T-helper 1 cell (primary cell): ENCODE measurements at places on chromosomes 7 and 10.

DNA sequence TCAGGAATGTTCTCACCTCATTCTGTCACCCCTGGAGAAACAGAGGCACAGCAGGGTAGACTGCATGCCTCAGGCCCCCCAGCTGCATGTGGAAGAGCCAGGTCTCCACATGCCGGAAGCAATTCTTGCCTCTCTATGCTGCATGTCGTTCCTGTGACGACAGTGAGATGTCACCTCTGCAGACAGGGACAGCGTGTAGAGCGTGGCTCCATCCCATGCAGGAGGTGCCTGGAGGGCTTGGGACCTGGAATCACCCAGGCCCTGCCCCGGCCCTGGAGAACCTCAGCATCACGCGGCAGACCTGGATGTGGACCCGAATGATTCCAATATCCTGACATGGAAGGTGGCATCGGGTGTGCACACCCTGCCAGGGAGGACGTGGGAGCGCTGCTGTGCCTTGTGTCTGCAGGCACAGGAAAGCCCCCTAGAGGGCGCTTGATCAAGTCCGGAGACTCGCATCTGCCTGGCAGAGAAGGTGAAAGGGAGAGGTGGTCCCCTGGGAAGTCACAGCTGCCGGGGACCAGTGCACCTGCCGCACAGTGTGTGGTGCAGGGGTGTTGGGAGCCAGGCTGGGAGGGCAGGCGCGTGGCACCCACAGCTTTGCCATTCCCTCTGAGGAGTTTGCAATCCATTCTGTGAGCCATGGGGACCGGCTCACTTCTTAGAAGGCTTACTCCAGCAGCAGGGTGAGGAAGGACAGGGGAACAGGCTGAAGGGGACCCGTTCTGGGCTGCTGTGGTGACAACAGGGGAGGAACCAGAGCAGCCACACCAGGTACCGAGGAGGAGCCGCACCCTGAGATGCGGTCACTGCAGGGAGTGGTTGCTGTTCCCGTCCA, 45.3 kb upstream of the EN2 start:
- no peak for DNase-seq

GRCh38 chr7:29487424-29487823, 76.2 kb upstream of the PRR15 start:
- DNase-seq: no peak

GRCh38 chr10:114057855-114058254, 14.2 kb downstream of the ADRB1 start:
- no peak for DNase-seq

GRCh38 chr10:7123774-7124173, 287.1 kb downstream of the SFMBT2 start:
- DNase-seq: no peak

DNA sequence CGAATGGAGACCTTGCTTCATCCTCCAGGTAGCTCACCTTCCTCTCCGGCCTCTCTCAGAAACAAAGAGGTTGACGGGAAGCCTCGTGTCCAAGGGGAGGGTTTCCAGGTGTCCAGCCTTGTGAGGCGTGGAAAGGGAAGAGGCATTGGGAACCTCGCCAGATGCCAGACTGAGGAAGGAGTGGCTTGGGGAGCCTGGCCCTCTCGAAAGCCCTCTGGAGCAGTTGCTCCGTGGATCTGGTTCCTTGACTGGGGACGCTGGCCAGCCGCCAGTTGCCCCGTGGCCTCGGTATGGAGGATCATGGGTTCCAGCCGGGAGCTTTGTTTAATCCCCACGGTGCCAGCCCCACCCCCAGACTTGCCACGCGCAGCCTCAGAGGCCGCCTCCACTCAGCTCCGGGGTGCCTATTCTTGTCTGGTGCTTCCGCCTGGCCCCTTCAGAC, 30.3 kb upstream of the SUN1 start:
- DNase-seq: no peak

GRCh38 chr10:34213193-34213804, 601.8 kb downstream of the PARD3 start:
- no peak for DNase-seq

GRCh38 chr7:140883378-140883777, 41.4 kb downstream of the BRAF start:
- no peak for DNase-seq

DNA sequence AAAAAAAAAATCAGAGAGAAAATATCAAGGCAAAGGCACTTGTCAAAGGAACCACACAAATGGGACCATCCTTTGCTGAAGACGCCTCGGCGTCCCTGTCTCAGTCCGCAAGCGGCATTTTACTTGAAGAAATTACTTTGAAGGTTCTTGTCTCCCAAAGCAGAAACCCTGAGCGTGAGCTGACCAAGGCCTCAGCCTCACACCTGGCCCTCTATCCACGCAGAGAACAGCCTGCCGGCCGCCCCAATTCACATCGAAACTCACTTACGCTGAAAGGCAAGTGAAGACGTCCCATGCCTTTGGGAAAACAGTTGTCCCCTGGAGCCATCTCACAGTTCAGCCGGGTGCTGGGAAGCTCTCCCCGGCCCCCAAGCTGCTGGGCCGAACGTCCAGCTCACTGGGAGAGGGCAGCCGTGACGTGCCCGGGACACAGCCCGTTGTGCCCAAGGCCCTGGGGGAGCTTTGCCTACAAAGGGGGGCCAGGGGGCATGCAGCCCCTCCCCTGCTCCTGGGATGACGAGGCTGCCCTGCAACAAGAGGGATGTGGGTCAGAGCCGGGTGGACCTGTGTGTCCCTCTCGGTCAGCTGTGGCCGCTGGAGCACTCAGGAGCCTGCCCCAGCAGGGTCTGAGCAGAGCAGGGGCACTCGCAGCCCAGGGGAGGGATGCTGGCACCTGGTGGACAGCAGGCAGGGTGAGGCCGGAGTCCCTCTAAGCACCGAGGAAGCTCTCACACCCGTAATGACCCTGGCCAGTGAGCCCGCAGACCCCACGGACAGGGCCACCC, 49.6 kb upstream of the PDGFA start:
- DNase-seq: no peak

DNA sequence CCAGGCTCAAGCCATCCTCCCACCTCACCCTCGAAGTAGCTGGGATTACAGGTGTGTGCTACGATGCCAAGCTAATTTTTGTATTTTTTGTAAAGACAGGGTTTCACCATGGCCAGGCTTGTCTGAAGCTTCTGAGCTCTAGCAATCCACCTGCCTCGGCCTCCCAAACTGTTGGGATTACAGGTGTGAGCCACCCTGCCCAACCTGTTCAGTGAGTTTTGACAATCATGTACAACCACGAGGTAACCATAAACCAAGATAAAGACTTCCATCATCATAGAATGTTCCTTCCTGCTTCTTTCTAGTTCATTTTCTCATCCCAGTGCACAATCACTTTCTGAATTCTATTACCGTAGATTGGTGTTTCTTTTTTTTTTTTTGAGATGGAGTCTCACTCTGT, 30.5 kb upstream of the MKRN1 start:
- DNase-seq: no peak

- DNase-seq: no peak
Measured at GRCh38 chr10:43573250-43574000, 991 bp downstream of the ZNF239 start.

DNA sequence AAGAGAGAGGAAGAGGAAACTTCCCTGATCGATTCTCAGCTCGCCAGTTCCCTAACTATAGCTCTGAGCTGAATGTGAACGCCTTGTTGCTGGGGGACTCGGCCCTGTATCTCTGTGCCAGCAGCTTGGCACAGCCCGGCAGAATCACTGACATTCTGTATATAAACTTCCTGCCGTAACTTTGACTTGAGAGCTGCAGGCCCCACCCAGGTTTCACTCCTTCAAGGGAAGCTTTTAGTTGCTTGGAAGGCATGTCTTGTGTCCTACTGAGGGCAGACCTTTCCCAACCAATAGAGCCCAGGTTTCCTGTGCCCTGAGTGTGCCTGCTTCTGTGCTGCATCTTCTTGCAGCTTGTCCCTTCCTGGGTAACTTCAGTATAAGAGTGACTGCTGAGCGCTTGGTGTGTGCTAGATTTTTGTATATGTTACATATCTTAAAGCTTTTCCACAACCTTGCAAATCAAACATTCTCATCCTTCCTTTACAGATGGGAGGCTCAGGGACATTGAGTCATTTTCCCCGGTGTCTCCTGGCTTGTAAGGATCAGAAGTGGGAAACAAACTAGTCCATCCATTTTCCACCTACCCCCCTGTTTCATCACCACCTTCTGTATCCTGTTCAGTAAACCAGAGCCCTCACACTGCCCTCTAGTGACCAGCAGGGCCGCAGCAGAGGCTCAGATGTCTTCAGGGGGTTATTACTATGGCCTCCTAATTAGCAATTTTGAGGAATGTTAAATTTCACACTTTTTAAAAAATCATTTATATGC, 225.2 kb upstream of the PRSS58 start:
- DNase-seq: no peak

- DNase-seq: no peak
Measured at GRCh38 chr10:130023454-130024230, 59.6 kb upstream of the EBF3 start.

- no peak for DNase-seq
Measured at GRCh38 chr7:91912494-91912893, 28.2 kb upstream of the AKAP9 start.

- no peak for DNase-seq
Measured at GRCh38 chr7:112120696-112121217, 85.4 kb downstream of the DOCK4 start.

- no peak for DNase-seq
Measured at GRCh38 chr10:76091926-76092325, 660.5 kb downstream of the LRMDA start.

- no peak for DNase-seq
Measured at GRCh38 chr7:3787717-3788264, 486.7 kb downstream of the SDK1 start.

GRCh38 chr7:22417349-22417748, 60.4 kb upstream of the RAPGEF5 start:
- DNase-seq: no peak

- DNase-seq: no peak
Measured at GRCh38 chr7:91543646-91544045, 279.4 kb downstream of the FZD1 start.

DNA sequence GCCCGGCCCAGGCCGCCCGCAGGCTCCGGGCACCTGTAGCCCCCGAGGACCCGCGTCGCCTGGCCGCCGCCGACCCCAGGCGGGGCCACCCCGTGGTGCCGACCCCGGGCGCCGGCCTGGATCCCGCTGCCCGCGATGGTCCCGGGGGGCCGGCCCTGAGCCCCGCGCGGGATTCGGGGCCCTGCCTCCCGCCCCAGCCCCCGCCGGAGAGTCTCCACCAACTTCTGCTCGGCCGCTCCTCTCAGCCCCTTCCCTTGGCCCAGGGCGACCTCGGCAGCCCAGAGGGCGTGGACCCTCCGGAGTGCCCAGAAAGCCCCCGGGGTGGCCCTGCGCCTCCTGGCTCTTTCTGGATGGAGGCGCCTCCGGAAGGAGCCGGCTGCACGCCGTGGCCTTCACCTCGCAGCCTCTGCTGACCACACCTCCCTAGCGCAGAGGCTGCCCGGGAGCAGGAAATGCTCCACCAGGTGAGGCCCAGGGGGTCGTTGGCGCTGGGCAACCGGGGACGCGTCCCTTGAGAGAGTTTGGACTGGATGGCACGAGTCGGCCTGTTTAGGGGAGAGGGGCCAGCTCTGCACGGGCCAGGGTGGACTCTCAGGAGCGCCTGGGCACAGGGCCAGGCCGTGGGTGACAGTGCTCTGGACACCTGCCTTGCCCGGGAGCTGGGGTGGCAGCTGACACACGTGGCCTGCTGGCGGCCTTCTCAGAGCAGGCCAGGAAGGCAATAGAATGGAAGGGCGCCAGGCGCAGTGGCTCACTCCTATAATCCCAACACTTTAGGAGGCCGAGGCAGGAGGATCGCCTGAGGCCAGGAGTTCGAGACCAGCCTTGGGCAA, 529 bp downstream of the ZNF853 start:
- DNase-seq: no peak

DNA sequence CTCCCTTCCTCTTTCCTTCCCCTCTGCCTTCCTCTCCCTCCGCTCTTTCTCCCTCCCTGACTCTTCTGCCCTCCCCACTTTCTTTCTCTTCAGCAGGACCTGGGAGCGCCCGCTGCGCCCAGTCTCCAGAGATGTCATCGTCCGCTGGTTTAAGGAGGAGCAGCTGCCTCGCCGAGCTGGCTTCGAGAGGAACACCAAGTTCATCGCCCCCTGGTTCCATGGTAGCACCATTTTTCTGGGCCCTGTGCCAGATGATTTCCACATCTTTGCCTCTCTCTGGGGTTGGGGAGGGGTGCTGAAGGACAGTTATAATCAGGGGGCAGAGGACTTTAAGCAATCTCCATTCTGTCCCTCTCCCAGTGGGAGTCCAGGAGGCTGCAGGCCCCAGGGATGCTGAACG, 71.6 kb downstream of the SH2D4B start:
- no peak for DNase-seq

GRCh38 chr7:3732395-3733005, 431.4 kb downstream of the SDK1 start:
- no peak for DNase-seq

GRCh38 chr7:50552921-50553320, 12.3 kb downstream of the DDC start:
- no peak for DNase-seq

DNA sequence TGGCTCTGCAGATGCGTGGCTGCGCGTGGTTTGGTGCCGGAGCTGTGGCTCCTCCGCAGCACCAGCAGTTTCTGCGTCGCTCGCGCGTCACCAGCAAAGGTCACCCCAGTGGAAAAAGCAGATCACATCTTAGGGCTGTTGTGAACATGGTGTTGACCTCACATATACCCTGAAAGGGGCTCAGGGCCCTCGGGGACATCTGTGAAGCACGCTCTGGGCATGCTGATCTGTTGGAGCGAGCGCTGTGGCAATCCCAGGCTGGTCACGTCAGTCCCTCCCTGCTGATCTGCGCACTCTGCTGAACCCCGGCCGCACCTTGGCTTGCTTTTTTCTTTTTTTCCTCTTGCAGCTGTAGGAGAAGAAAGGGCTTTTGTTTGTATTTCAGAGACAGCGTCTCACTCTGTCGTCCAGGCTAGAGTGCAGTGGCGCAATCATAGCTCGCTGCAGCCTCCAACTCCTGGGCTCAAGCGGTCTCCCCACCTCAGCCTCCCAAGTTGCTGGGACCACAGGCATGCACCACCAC, 33.3 kb upstream of the AP5Z1 start:
- no peak for DNase-seq

- DNase-seq: no peak
Measured at GRCh38 chr7:134907639-134908038, 78.7 kb upstream of the AGBL3 start.

GRCh38 chr10:119449760-119450461, 92.6 kb downstream of the RGS10 start:
- DNase-seq: no peak

DNA sequence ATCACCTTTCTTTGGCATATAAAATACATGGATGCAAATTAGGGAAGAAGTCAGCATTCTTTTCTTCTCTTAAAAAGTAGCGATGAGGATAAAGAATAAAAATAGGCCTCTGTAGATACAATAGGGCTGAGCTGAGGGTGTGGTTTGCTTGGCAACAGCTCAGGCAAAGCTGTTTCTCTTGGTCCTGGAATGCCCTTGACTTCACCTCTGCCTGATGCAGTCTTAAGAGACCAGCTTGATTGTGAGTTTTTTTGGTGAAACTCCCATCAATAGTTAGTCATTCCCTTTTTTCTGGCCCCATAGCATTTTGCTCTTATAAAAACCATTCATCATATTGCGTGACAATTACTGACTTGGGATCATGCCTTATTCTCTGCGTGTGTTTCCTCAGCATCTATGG, 42.1 kb upstream of the MKLN1 start:
- DNase-seq: no peak

GRCh38 chr10:64257704-64258103, 736.5 kb downstream of the REEP3 start:
- no peak for DNase-seq

- DNase-seq: no peak
Measured at GRCh38 chr10:103676851-103677417, 178.4 kb downstream of the SH3PXD2A start.

GRCh38 chr7:92988941-92989545, 128.7 kb downstream of the SAMD9 start:
- no peak for DNase-seq
